Mesenteric fat pad (tissue), 1 donor: ENCODE measurements at places on chromosomes 2 and 18. TPM values are rescaled to one million over a fixed set of nuclear protein-coding genes. Genes with fewer than 3 reads are reported as not detected.

Gene CFC1
- not detected for total RNA-seq

Gene ANKRD30B
- 0.39 TPM for total RNA-seq

Gene NXPH2
- total RNA-seq: not detected

Gene GNAL
- total RNA-seq: 7.4 TPM

Gene IL36RN
- not detected for total RNA-seq

Gene ALPI
- 0.71 TPM for total RNA-seq

Gene UNC80
- not detected for total RNA-seq

Gene CRACDL
- total RNA-seq: 7.9 TPM

Gene SNORC
- 0.64 TPM for total RNA-seq
